ENCODE measurements at places on chromosomes 6 and 20.

- DNase-seq, result no peak
Observed at GRCh38 chr6:33030245-33030644, 20.9 kb upstream of the HLA-DOA start.

DNA sequence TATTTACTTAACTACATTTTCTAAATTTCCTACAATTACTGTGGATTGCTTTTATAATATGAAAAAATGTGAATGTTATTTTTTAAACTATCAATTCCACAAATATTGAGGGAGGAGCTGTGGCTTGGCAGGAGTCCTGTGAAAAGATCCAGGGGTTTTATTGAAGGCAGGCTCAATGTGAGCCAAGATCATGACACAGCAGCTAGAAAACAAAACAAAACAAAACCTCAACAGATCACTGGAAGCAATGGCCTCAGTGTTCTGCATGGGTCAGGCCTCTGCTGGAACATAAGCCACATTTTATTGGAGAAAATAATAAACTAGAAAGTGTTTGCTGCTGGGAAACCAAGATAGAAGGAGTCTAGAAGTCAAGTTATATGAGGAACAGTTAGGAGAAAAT is 19.4 kb upstream of the RCAN2 start:
- no peak for DNase-seq

DNA sequence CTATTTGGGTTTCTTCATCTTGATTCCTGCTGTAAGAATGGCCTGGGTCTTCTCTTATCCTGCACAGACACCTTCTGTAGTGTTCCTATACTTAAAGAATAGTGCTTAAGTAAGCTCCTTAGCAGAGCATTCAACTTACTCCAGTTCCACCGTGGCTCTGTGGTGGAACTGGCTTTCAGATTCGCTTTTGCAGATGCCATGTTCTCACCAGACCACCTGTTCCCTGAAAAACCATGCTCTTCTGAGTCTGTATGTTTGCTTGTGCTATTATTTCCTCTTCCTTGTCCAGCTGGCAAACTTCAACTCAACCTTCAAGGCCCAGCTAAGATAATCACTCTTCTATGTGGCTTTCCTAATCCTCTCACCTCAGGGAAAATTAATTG is 4.9 kb downstream of the ELMO2 start:
- no peak for DNase-seq

- DNase-seq, result peak; percentile 7
Observed at GRCh38 chr6:1952740-1953360, 292.6 kb downstream of the GMDS start.

GRCh38 chr6:15985379-15985959 is 143.4 kb upstream of the MYLIP start:
- no peak for DNase-seq

- DNase-seq, result no peak
Observed at GRCh38 chr6:90483116-90483839, 103.6 kb downstream of the MAP3K7 start.

- no peak for DNase-seq
Observed at GRCh38 chr20:22071841-22072240, 366.4 kb downstream of the PAX1 start.

- DNase-seq, result no peak
Observed at GRCh38 chr6:14089224-14089623, 28.3 kb upstream of the CD83 start.

DNA sequence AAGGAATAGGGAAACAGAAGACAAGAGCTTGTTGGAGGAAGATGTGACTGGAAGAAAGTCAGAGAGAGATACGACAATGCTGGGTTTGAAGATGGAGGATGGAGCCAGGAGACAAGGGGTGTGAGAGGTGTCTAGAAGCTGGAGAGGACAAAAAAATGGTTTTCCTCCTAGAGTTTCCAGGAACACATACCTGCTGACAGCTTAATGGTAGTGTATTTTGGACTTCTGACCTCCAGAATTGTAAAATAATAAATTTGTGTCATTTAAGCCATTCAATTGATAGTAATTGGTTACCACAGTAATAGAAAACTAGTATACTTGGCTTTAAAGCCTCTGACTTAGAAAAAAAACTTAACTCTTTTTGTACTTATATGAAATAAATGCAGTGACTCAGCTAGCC is 3.6 kb downstream of the AIG1 start:
- no peak for DNase-seq

GRCh38 chr6:113315879-113316278 is 541.3 kb upstream of the MARCKS start:
- no peak for DNase-seq

- peak; percentile 54 for DNase-seq
Observed at GRCh38 chr6:13488015-13488895, 855 bp upstream of the GFOD1 start.

GRCh38 chr20:21967481-21967880 is 262.0 kb downstream of the PAX1 start:
- DNase-seq, result no peak

- peak; percentile 49 for DNase-seq
Observed at GRCh38 chr20:19826179-19826914, 68.3 kb downstream of the RIN2 start.

DNA sequence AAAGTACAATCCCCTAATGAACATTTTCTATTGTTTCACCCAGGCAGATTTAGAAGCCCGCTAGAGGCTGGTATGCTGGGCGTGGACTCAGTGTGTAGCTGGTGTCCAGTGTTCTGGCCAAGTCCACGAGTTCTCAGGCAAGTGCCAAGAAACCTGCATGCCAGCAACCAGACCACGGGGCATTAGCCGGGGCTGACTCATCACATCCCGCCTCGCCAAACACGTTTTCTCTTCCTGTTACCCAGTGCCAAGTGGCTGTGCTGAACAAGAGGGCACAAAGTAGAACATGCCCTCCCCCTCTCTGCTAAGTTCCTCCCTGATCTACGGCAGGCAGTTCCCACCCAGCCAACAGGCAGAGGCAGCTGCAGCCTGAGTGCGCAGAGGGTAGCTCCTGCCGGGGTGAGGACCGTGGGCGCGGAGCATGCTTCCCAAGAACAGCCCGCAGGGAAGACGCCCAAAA is 29.6 kb downstream of the RAMACL start:
- peak; percentile 96 for DNase-seq

- DNase-seq, result no peak
Observed at GRCh38 chr6:167731731-167732422, 94.8 kb upstream of the AFDN start.

- peak; percentile 16 for DNase-seq
Observed at GRCh38 chr20:542777-543368, 717 bp downstream of the CSNK2A1 start.

DNA sequence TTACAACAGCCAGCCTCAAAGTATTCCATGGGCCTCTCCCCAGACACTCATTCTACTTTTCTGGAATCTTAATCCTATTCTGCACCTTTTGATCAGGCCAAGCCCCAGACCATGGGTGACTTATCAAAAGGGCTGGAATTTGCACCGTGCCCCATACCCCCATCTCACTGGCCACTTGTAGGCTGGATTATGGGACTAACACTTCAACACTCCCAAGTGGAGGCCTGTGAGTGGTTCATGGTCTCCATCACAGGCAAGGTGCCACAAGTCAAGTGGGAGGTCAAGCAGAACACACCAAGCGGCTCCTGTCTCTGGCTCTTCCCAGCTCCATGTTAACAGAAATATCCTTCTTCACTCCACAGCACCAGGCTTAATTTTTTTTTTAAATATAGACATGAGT is 212.3 kb upstream of the HEY2 start:
- DNase-seq, result no peak

- no peak for DNase-seq
Observed at GRCh38 chr6:153976921-153977693, 61.9 kb upstream of the OPRM1 start.

DNA sequence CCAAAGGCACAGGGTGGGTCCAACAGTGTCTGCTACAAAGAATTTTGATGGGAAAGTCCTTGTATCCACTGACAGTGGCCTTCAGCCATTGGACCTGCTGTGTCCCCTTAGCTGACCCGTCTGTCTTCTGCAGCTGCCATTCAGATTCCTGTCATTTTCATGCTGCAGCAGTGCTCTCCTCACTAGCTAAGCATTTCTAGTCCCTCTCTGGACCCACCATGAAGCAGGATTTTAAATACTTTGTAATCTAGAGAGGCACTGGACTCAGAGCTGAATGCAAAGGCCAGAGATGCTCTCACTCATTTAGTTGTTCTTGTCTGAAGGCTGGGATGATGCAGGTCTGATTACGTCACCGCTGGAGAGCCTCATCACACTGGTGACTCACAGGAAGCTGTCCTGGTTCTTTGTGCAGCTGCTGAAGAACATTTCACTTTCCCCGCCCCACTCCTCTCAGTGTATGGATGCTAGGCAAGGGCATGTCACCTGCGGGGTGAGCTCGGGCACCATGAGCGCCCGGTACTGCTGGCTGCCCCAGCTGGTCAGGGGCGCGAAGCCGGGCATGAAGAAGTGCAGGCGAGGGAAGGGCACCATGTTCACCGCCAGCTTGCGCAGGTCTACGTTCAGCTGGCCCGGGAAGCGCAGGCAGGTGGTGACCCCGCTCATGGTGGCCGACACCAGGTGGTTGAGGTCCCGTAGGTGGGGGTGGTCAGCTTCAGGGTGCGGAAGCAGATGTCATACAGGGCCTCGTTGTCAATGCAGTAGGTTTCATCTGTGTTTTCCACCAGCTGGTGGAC is 19.4 kb upstream of the TUBB2A start:
- peak; percentile 83 for DNase-seq

DNA sequence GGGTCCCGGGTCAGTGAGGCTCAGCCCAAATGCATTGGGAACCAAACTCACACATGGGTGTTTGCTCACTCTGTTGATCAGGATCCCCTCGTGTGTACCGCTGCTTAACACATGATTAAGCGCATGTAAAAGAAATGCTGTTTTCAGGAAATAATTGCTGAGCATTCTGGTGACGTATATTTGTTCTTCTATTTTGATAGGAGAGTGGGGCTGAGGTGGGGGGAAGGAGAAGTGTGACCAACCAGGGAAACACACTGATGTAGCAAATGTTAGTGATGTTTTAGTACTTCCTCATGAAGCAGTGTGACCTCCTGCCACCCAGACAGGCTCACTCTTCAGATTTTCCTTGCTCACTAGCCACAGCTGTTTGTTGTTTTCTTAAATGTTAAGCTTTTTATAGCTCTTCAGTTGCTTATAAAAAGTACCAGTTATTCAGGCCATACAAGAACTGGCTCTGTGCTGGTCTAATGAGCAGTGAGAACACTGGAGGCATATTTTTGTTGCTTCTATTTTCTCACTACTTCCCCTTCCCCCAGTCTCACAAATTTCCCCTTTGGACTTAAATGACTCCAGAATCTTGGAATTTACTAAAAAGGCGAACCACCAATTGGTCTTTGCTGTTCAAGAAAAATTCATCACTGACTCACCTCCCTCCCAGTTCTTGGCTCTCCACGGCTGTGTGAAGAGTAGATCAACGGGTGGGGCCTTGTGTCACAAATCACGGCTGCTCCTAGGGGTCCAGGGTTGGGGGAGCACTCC is 79.2 kb upstream of the BACH2 start:
- no peak for DNase-seq

DNA sequence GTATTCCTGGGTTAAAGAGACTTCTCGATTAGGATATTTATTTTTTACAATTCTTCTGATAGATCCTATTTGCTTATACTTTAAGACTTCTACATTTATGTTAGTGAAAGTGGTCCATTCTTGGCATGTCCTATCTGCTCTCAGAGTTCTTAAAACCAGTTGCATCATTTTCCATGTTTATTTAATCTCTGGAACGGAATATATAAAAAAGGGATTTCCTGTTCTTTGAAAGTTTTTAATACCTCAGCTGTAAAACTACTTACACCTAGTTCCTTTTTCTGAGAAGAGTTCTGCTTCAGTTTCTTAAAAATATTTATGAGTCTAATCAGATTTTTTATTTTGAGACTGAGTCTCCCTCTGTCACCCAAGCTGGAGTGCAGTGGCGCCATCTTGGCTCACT is 18.0 kb upstream of the MYL9 start:
- peak; percentile 32 for DNase-seq

DNA sequence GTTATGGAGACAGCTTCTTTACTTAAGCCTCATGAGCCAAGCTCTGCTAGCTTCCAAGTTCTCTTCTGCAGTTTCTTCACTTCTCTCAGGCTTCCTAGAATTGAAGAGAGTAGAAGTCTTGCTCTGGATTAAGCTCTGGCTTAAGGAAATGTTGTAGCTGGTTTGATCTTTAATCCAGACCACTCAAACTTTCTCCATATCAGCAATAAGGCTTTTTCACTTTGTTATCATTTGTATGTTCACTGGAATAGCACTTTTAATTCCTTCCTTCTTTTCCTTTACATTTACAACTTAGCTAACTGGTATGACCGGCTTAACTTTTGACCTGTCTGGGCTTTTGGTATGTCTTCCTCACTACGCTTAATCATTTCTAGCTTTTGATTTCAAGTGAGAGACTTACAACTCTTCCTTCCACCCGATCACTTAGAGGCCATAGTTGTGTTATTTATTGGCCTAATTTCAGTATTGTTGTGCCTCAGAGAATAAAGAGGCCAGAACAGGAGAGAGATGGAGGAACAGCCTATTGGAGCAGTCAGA is 236.6 kb upstream of the BMP2 start:
- DNase-seq, result no peak

- DNase-seq, result peak; percentile 78
Observed at GRCh38 chr6:44126320-44127149, 717 bp downstream of the MRPL14 start.

- no peak for DNase-seq
Observed at GRCh38 chr6:13402711-13403110, 74.4 kb upstream of the TBC1D7 start.

GRCh38 chr20:13337090-13337784 is 116.2 kb downstream of the ISM1 start:
- no peak for DNase-seq

GRCh38 chr6:87196275-87196842 is 41.0 kb downstream of the ZNF292 start:
- no peak for DNase-seq

DNA sequence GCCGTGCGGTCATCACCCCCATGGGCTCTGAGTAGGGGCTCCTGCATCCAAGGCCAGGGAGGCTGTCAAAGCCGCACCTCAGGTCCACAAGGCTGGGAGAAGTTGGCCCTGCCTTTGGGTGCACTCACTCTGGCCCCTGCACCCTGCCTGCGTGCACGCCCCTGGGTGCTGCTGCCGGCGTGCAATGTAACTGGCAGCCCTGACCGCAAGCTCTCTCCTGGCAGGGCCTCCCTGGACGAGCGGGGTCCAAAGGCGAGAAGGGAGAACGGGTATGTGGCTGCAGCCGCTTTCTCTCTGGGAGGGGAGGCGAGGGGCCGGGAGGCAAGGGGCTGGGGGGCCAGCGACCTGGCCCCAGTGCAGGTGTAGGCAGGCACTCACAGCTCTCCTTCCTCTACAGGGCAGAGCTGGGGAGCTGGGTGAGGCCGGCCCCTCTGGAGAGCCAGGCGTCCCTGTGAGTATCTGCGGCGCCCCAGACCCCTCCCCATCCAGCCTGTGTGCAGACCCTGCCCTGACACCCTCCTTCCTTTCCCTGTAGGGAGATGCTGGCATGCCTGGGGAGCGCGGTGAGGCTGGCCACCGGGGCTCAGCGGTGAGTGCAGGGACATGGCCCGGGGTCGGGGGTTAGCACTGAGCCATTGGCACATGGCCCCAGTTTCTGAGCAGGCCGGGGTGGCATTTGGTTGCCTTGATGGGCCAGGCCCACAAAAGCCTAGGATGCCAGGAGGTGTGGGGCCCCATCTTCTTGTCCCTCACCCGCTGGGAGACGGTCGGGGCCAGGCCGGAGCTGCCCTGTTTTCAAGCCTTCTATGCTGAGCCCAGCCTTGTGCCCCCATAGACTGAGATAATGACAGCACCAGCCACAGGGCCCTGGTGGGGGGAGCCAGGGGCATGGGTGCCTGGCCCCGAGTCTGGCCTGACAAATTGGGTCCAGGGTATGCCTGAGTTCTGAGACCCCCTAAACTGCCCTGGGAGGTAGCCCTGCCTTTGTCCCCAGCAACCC is 12.7 kb downstream of the COL9A3 start:
- DNase-seq, result no peak

All from lung microvascular endothelial cell (primary cell).